ENCODE measurements at places on chromosomes 12 and 14. TPM values are rescaled to one million over a fixed set of nuclear protein-coding genes. Genes with fewer than 3 reads are reported as not detected.

KRT4 gene
- not detected for total RNA-seq

GRCh38 chr14:91919814-91920213 is 27.7 kb downstream of the FBLN5 start:
- DNase-seq, result no peak

ZFP36L1 gene
- 63.3 TPM for total RNA-seq

PEBP1 gene
- 118 TPM for total RNA-seq

PARP11 gene
- 36.6 TPM for total RNA-seq

DNA sequence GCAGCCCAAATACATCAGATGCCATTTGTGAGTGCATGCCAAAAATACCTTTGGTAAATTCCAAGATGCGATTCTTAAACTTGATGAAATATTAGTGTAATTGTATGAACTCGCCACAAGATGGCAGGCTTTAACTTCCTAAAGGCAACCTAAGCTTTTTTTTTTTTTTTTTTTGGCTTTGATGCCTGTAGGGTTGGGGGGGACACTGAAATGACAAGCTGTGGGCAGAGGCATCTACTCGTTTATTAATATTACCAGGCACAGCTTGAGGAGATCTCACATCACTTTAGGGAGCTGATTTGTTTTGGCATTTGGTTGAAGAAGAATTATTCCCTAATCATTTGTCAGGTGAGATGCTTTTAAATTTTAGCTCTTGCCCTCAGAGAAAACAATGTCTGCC is 126.7 kb upstream of the CCDC196 start:
- DNase-seq, result peak; percentile 46

DNA sequence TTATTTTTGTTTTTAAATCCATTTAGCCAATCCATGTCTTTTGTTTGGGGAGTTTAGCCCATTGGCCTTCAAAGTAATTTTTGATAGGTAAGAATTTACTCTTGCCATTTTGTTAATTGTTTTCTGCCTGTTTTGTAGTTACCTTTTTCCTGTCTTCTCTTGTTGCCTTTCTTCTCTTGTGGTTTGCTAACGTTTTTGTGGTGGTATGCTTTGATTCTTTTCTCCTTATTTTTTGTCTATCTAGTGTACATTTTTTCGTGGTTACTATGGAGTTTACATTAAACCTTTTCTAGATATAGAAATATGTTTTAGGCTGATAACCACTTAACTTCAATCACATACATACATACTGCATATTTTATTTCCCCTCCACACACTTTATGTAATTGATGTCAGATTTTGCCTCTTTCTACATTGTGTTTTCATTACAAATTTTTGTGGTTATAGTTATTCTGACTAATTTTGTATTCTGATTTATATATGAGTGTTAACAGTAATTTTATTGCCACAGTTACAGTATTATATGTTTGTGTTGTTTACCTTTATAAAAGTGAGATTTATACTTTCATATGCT is 19.2 kb upstream of the PPP1R12A start:
- DNase-seq, result no peak

TMEM253 gene
- total RNA-seq, result not detected

- DNase-seq, result no peak
Observed at GRCh38 chr14:87000081-87000480, 992.9 kb downstream of the GALC start.

SLC35E3 gene
- 9.6 TPM for total RNA-seq

CPSF6 gene
- total RNA-seq, result 97.8 TPM

DNA sequence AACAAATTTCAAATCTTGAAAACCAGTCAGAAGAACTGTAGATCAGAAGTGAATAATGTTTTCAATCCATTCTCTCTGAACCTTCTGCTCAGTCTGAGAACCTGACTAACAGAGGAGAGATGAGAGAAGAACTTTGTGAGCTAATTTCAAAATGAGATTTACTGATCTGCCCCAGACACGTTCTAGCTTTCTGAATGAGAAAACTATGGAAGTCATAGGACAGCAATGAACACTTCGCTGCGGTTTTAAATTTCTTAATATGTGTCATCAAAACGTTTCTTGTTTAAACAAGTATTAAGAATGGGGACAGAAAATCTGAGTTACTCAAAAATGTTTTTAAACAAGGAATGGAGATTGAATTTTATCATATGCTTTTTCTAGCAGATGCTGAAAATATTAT is 66.6 kb upstream of the FAR2 start:
- no peak for DNase-seq

LRRIQ1 gene
- not detected for total RNA-seq

SLC39A9 gene
- 46.2 TPM for total RNA-seq

GRCh38 chr12:64950711-64951298 is 126.4 kb downstream of the TBC1D30 start:
- no peak for DNase-seq

GRCh38 chr12:50018154-50018553 is 7.1 kb downstream of the RACGAP1 start:
- no peak for DNase-seq

EML5 gene
- total RNA-seq, result 1.7 TPM

GRCh38 chr12:122471324-122472226 is 29.2 kb downstream of the ZCCHC8 start:
- DNase-seq, result no peak

DNA sequence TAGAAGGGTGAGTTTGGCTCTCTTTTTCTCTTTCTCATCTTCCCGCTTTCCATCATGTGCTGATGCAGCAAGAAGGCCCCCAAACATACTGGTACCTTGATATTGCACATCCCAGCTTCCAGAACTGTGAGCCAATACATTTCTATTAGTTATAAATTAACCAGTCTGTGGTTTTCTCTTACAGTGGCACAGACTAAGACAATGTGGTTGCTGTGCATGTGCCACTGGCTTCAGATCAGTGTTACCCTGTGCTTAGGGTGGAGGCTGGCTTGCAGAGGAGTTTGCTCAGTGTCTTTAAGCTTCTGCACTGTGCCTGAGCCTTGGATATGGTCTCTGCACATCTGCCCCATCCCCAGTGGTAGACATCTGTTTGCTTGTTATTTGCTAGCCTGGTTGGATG is 5.5 kb downstream of the IFI27L2 start:
- no peak for DNase-seq

LIN7A gene
- not detected for total RNA-seq

- no peak for DNase-seq
Observed at GRCh38 chr12:80142640-80143039, 43.3 kb downstream of the OTOGL start.

ADSS1 gene
- total RNA-seq, result 1.8 TPM

PLEKHD1 gene
- total RNA-seq, result 0.13 TPM

DNA sequence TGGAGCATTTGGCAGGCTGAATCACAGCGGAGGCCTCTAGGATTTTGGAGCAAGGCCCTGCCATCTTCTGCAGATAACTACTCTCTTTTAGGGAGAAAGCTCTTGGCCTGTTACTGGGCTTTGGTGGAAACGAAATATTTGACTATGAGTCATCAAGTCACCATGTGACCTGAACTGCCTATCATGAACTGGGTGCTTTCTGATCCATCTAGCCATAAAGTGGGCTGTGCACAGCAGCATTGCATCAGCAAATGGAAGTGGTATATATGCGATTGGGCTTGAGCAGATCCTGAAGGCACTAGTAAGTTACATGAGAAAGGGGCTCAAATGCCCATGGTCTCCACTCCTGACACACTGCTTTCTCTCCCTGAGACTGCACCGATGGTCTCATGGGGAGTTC is 21.1 kb downstream of the GYS2 start:
- no peak for DNase-seq

- DNase-seq, result no peak
Observed at GRCh38 chr12:70907412-70907811, 13.1 kb downstream of the PTPRR start.

DNA sequence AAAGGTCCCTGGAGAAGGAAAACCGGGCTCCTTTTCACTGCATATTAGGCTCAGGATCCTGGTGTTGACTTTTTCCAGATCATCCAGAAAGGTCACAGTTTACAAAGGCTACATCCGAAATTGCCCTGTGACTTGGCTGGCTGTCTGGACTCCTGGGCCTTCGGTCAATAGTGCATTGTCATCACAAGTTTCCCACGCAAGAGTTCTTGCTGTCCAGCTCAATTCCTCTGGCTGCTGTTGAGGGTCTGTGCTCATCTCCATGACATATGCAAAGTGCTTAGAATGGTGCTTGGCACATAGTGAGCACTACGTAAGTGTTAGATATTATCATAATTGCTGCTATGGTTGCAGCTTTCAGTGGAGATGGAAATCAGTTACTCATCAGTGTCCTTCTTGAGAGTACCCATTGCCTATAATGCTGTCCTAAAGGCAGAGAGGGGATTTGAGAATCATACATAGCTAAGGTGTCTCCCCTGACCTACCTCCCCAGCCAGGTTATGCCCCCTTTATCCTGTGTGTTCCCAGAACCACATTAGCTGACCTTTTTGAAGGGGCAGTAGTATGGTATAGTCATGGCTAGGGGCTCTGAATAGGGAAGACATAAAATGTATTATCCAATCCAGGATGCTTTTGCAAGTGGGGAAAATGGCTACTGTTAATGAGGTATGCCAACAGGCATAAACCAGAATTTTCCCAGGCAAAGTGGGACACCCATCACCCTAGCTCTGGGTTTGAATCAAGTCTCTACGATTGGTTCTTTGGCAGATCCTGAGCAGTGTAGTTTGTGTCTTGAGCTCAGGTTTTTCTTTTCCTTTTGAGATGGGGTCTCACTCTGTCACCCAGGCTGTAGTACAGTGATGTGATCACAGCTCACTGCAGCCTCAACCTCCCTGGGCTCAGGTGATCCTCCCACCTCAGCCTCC is 132.0 kb upstream of the CCND2 start:
- DNase-seq, result no peak

DNA sequence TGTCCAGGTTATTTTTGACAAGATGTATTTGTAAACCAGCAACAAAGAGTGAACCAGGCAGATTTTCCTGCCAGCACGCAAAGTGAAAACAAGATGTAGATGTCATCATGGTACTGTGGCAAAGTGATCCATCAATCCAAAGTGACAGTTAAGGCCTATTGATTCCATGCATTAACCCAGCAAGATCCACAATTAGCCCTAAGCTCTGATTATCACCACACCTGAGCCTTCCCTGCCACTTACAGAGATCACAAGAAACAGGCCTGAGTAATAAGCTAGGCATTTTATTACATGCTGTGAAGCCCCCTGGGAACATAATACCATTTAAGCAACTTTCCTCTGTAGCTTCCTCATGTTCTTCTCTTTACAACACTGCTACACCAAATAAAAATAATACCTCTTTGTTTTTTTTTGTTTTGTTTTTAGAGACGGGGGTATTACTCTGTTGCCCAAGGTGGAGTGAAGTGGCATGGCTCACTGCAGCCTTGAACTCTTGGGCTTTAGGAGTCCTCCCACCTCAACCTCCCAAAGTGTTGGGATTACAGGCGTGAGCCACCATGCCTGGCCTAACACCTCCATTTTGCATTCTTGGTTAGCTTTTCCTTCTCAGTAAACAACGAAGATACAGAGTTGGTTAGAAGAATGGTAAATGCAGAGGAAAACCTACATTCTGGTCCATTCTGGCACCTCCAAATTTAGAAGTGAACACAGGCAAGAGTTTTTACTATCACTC is 85.5 kb downstream of the STON2 start:
- no peak for DNase-seq

GRCh38 chr12:27822076-27822712 is 42.2 kb upstream of the MANSC4 start:
- DNase-seq, result peak; percentile 53

GRCh38 chr14:74515891-74516412 is 22.4 kb downstream of the ISCA2 start:
- no peak for DNase-seq

DNA sequence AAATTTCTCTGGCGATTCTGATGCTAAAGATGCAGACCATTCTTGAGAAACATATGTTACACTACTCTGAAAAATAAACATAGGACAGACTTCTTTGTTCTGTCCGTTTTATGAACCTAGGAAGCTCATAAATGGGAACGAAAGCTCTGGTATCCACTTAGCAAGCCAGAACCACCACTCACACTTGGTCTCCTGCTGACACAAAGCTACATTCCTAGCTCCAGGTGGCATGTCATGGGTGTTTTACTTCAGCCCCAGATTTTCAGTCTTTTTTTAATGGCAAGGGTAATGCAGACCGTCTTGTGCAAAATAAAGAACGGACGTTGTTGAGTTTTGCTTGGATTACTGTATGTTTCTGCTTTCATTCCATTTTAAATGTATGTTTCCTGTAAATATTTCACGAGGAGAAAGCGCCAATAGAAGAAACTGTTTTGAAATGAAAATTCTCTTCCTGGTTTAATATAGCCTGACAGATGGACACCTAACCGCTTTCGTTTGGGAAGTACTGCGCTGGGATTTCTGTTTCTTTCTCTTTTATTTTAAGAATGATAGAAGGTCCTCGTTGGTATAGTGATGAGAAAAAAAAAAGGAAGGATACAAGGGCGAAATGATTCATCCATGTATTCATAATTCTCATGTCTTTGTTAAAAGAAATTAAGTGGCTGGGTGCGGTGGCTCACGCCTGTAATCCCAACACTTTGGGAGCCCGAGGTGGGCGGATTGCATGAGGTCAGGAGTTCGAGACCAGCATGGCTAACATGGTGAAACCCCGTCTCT is 871 bp upstream of the COQ5 start:
- no peak for DNase-seq

OAS2 gene
- 242 TPM for total RNA-seq

- peak; percentile 66 for DNase-seq
Observed at GRCh38 chr12:92055877-92056276, 89.8 kb downstream of the BTG1 start.

MYO1H gene
- not detected for total RNA-seq

TAS2R42 gene
- not detected for total RNA-seq

DNA sequence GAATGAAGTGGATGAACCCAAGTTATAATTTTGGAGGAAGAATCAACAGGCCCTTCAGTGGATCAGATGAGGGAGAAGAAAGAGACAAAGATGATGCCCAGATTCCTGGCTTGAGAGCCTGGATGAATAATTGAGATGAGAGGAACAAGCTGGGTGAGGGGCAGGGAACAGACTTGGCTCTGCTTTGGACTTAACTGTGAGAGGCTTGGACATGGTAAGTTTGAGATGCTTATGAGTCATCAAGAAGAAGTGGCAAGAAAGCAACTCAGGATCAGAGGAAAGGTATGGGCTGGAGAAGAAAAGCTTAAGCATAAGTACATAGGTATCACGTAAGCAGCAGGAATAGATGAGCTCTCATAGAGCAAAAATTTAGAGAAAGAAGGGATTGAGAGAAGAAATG is 55.3 kb downstream of the FIGNL2 start:
- no peak for DNase-seq

GRCh38 chr12:87304406-87304805 is 724.8 kb downstream of the C12orf50 start:
- DNase-seq, result no peak

MANSC4 gene
- not detected for total RNA-seq

GRCh38 chr12:203462-204260 is 10.3 kb downstream of the SLC6A12 start:
- no peak for DNase-seq

Measured in activated CD8-positive, alpha-beta T cell treated with anti-CD3 and anti-CD28 coated beads, Interleukin-2, amount 10 ng/mL, durations not matched to agents 7 days and 5 days (primary cell).